Stimulated activated CD4-positive, alpha-beta T cell treated with anti-CD3 and anti-CD28 coated beads, Interleukin-12 subunit alpha, Interleukin-12 subunit beta, amount 100 ng/mL, for 48 hours (primary cell): ENCODE measurements at places on chromosomes 3 and 15.

GRCh38 chr3:136728473-136728872 is 23.7 kb downstream of the STAG1 start:
- DNase-seq, result no peak

DNA sequence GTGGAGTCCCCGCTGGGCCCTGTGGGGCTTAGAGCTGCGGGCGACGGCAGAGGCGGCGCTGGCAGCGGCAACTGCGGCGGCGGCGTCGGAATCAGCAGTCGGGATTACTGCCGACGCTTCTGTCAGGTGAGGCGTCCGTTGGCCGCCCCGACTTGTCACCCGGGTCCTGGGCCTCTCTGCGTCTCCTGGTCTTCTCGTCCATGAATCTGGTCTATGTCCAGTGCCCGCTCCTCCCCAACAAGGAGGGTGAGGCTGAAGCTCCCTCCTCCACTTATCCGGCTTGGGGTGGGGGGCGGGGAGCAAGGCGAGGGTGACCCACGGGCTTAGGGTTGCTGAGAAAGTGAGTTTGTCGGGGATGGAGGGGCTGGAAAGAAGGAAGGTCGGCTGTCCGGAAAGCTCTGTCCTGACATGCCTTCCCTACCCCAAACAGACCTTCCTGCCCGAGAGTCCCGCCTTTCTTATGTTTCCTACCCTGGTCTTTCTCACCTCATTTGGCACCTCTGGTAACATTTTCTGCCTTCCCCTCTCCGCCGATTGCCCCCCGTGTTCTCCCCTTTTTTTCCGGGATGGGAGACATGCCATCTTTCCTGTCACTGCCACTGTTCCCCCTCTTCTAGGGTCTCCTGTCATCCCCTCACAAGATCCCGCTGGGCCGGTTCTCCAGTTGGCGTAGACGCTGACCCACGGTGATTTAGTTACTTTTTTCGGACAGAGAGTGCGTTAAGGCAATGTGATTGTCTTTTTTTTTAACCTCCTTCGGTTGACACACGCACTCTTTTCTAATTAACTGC is 520 bp downstream of the ZNF654 start:
- no peak for DNase-seq

GRCh38 chr3:73848173-73848906 is 223.6 kb upstream of the PDZRN3 start:
- no peak for DNase-seq

DNA sequence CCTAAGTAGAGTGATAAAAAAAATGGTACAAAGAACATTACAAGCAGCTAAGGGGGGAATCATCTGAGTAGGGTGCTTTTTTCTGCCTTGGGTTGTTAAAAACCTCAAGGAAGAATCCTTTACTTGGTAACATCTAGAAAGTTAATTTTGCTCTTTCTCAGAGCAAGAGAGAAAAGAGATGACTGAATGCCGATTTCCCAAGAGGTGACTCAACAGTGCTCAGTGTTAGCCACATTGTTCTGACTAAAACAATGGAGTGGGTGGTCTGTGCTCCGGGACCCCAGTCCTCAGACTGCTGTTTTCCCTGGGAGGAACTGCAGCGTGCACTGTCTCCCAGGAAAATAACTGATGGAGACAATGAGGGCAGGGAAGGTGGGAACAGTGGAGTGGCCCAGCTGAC is 41.1 kb upstream of the RASGRP1 start:
- DNase-seq, result no peak

DNA sequence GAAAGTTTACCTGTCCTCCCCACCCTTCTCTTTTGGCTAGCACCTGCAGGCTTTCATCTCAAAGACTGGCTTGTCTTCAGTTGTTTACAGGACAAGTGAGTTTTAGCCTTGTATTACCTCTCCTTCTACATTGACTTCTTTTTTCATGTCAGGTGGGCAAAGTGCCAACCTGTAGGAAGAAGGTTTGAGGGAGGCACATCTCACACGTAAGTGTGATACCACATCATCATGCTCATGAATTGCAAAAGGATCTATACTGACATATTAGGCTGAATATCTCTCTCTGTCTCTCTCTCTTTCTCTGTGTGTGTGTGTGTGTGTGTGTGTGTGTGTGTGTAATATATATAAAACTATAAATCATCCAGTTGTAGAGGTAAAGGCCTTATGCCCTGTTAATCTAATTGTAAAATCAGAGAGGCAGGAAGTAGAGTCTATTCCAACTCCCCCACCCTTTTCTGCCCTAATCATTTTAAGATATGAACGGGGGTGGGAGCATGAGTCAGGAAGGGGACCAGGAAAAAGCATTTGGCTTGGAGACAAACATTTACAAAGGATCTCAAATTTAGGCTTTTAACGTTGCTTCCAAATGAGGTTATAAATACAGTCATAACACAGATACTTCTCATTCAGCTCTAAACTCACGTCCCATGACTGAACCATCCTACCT is 107.0 kb upstream of the PFN2 start:
- no peak for DNase-seq

- DNase-seq, result no peak
Observed at GRCh38 chr3:49386056-49386756, 25.6 kb downstream of the RHOA start.

GRCh38 chr3:30098243-30098642 is 508.2 kb upstream of the TGFBR2 start:
- DNase-seq, result no peak

DNA sequence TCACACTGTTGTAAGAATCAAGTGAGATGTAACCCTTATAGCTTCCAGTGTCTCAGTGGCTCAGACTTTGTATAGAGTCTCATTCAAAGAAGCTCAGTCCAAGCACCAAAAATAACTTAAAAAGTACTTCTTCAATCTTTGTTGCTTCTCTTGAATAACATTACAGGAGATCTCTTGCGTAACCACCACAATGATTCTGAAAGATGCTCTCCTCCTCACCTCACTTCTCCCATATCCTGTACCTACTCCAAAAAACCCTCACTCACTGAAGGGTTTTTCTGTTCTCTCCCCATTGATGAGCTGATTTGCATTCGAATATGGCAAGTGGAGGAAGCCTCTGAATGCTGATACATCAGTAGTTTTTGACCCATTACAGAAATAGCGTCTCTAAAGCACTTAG is 39.4 kb upstream of the MRPS22 start:
- DNase-seq, result no peak

- DNase-seq, result no peak
Observed at GRCh38 chr3:46690798-46691197, 2.7 kb downstream of the ALS2CL start.

GRCh38 chr15:98737159-98737558 is 88.8 kb downstream of the IGF1R start:
- no peak for DNase-seq

DNA sequence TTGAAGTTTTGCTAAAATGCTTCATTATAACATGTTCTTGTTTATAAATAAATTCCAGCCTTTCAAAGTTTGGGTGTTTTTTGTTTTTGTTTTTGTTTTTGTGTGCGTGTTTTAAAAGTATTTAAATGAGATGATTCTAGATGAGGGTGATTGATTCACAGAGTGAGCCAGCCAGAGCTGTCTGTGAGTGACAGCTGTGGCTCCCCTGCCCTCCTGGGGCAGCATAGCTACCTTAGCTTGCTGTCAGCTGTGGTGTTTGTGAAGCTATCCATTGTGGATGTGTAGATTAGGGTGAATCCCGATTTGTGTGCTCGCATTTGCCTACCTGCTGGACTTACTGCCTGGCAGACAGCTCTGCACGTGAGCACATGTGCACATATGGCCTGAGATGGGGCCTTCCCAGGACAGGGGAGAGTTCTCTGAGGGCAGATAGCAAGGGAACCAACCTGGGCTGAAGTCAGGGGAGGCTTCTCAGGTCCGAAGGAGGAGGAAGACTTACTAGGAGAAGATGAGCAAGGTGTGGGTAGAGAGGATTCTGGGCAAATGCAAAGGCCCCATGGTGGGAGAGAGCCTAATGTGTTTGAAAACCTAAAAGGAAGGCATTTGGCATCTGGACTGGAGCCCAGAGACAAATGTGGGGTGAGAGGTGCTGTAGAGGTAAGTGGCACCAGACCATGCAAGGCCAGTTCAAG is 124.2 kb downstream of the EEFSEC start:
- DNase-seq, result no peak

DNA sequence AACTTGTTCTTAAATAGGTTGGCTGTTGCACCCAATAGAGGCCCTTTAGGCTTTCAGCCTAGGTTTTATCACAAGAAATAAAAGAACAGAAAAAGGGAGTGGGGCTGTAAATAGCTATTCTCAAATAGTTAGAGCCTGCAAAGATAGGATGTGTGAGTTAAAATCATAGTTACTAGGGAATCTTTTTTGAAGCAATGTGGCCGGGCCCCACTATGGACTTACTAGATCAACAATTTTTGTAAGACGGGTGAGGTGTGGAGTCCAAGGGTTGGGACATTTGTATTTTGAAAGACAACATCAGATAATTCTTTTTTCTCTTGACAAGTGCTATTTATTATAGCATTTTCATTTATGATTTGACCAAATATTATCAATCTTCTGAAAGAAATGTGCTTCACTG is 5.8 kb downstream of the NECTIN3 start:
- DNase-seq, result no peak

DNA sequence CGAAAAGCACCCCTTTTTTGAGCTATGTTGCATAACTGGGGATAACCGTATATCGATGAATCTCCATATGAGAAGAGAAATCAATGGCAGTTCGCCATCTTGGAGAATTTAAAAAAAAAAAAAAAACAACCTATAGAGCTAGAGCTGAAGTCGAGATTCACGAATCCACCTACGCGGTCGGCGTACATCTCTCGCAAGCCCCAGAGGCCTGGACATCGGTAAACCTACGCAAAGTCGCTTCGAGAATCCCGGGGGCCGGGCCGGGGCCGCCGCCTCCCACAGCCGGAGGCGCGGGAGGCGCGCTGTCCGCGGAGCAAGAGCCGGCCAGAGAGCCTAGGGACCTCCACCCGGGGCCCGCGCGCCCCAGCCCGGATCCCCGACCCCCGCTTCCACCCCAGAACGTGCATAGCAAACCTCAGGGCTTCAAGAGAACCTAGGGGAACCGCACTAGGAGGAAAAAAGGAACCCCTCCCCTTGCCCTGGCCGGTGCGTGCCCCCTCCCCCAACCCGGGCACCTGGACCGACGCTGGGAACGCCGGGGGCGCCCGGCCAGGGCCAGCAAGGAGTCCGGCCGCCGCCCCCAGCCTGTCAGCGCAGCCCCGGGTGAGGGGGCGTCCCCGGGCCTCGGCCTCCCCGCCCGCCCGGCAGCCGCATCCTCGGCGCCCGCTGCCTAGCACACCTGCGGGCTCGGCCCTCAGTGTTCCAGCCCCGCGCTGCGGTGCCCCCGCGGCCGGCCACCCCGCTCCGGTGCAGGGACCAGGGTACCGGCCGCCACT is 567 bp downstream of the PFN2 start:
- DNase-seq, result peak; percentile 50

DNA sequence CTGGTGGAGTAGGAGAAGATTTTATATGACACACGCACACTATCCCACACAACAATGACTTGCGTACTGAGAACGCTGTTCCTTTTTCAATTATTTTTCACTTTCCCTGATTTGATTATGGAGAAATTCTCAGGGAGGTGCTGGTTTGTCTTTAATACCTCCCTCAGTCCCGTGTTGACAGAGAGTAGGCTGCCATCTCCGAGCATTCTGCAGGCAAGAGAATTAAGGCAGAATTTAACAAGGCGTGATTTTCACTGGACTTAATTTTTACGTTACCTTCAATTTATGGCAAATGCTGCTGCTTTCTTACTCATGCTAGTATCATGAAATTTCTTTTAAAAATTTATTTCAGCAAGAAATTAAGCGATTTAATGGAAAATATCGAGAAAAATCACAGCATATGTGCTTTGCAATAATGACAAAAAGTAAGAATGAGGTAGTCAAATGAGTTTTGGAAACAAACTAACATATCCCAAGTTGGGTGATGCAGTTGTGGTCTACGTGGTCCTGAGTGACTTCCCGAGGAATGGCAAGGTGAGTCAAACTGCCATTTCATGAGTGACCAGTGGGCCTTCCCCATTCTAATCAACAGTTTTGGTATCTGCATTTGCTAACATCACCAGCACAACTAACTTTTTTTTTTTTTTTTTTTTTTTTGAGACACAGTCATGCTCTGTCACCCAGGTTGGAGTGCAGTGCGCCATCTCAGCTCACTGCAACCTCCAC is 16.9 kb downstream of the DNASE1L3 start:
- DNase-seq, result no peak

- DNase-seq, result peak; percentile 50
Observed at GRCh38 chr15:50907601-50908208, 778 bp upstream of the AP4E1 start.

DNA sequence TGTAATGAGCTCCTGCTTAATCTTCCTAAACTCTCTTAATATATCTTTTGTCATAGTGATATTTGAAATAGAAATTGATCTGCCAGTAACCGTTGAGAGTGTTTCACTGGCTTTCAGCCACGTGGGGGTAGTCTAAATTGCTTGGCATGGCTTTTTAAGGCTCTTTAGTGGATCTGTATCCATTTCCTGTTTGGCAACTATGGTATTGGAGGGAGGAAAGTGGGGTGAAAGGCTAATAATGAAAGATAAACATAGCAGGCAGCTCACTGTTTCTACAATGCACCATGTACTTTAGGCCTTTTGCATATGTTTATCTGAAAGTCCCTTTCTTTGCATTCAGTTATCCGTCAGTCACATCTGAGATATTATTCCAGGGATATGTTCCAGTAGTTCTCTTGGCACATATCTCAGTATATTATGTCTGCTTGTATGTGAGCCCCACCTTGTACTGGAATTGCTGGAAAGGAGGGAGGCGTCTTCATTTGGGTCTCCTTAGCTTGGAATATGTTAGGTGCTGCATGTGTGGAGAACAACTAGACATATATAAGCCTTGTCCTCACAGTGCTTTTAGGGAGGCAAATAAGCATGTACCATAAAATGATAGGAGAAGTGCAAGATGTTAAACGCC is 10.8 kb downstream of the TOPAZ1 start:
- no peak for DNase-seq

GRCh38 chr3:31223278-31223677 is 309.4 kb upstream of the STT3B start:
- no peak for DNase-seq
